ENCODE measurements at places on chromosomes 2 and 18.

- no peak for DNase-seq
Observed at GRCh38 chr2:65373365-65373918, 59.0 kb downstream of the SPRED2 start.

- no peak for DNase-seq
Observed at GRCh38 chr2:7403092-7403775, 486.0 kb downstream of the RNF144A start.

- no peak for DNase-seq
Observed at GRCh38 chr2:85772019-85772745, 18.4 kb downstream of the ATOH8 start.

DNA sequence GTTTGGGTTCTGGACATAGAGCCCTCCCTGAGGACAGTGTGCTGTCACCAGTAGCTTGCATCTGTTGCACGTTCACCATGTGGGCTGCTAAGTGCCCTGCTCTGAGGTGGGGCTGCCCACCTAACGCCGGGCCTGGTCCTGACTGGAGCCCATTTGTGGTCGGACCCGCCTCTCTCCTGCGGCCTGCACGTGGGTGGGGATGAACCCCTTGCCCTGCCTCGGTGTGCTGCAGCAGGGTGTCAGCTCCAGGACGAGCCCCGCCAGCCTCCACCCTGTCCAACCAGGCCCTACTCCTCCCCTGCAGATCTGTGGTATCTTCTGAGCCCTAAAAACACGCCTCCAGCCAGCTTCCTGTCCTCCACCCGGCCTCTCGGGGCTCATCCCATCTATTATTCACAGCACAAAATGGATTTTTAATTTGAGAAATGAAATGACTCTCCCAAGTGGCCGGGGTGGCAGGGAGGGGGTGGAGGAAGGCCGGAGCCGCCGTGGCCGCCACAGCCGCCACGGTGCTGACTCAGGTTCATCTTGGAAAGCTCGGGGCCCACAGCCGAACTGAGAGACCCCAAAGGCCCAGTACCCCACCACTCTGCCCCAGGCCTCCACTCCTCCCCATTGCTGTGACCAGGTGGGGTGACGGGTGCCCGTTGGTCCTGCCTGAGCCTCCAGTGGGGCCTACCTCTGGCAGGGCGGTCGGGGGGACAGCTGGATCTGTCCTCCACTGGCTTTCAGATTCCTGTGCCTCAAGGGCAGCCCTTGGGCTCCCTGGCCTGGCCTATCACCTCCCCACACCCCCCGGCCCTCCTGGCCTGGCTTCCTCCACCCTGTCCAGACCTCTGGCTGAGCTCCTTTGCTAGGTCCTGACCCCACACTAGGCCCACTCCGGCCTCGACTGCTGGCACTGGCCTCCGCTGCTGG, 2.8 kb upstream of the ECEL1 start:
- no peak for DNase-seq

GRCh38 chr2:29147963-29148362, 32.7 kb downstream of the CLIP4 start:
- no peak for DNase-seq

DNA sequence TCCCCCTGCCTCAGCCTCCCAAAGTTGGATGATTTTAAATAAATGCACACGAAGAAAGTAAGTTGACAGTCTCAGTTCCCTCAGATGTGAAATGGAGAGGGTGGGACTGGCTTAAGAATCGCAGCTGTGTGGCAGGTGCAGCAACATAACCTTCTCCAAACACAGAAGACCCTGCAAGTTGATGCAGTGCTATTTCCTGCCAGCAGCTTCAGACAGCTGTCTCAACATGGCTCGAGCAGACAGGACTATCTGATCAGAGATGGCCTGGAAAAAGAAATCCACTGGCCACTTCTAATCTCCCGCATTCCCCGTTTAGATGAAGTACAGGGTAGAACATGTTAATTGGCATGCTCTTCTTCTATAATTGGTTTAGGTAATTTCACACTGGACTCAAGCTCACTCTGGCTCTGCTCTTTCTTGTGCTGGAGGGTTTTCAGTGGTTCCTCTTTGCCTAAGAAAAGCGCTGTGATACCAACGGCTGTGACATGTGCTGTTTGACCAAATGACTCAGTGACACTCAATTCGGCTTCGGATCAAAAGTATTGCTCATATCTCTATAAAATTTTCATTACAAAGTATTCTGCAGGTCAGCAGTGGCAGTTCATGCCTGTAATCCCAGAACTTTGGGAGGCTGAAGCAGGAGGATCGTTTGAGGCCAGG, 40.2 kb downstream of the MYOM1 start:
- DNase-seq: peak; percentile 57

GRCh38 chr18:35691625-35692024, 110.1 kb downstream of the GALNT1 start:
- no peak for DNase-seq

GRCh38 chr2:163351143-163351542, 384.7 kb downstream of the FIGN start:
- DNase-seq: no peak

GRCh38 chr2:28427741-28428415, 35.2 kb downstream of the FOSL2 start:
- no peak for DNase-seq

DNA sequence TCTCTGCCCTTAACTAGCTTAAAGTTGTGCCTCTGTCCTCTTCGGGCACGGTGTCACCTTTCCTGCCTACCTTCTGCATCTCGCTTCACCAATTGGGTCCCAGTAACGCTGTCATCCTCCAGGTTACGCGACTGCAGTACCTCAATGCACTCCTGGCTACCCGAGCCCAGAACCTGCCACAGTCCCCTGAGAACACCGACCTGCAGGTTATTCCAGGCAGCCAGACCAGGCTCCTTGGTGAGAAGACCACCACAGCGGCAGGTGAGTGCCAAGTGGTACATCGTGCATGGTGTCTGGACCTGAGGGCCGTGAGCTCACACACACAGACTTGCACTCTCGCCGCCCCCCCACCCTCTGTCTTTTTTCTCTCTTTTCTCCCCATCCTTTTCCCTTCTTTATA, 12.8 kb downstream of the CNNM3 start:
- no peak for DNase-seq

- DNase-seq: no peak
Observed at GRCh38 chr18:22277758-22278157, 108.4 kb downstream of the GATA6 start.

GRCh38 chr2:206083602-206084438, 2.2 kb downstream of the INO80D start:
- DNase-seq: no peak

DNA sequence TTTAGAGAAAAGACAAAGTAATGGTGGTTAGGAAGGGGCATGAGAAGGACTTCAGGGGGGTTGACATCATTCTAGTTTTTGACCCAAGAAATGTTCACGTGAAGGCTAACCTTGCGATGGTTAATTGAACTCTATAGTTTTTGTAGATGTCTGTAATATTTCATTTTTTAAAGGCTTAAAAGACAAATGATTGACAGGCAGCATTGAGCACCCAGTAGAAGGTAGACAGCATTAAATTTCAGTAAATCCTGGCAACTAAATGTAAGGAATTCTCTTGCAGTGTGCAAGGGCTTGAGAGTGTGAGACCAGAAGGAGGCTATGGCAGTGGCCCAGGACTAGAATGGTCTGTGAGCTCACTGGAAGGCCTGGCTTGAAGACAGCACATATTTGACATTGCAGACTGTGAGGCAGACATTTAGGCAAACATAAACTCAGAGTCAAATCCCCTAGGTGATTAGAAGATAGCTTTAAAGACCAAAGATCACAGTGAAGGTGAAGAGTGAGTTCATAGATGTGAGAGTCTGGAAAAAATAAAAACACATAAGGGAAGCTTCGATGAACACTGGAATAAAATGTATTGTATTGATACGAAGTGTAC, 100.1 kb upstream of the MAP4K4 start:
- no peak for DNase-seq

GRCh38 chr2:32357318-32358110, 691 bp downstream of the BIRC6 start:
- DNase-seq: peak; percentile 74

GRCh38 chr2:228268301-228268700, 86.8 kb upstream of the SPHKAP start:
- no peak for DNase-seq

GRCh38 chr18:5237083-5237722, 40.1 kb upstream of the AKAIN1 start:
- DNase-seq: no peak

DNA sequence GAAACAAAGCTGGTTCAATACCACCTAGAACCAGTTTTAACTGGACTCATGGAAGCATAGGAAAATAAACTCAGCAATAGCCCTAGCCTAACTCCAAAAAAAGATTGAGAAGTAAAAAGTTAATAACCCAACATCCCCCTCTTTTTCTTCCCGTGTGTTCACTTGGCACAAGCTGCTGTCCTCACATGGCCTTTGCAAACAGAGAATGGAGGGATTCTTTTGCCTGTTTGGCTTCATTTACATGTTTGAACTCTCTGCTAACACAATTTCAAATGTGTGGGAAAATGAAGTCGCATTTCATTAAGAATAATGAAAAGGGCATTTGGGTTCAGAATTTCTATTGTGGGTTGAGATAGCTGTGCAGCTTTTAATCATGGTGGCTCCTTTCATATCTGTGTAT, 589.2 kb upstream of the LRRTM1 start:
- no peak for DNase-seq

DNA sequence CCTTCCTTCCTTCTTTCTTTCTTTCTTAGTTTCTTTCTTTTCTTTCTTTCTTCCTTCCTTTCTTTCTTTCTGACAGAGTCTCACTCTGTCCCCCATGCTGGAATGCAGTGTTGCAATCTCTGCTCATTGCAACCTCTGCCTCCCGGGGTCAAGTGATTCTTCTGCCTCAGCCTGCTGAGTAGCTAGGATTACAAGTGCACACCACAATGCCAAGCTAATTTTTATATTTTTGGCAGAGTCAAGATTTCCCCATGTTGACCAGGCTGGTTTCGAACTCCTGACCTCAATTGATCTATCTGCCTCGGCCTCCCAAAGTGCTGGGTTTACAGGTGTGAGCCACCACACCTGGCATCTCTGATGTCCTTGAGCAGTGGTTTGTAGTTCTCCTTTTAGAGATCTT, 48.5 kb downstream of the IL1R2 start:
- no peak for DNase-seq

DNA sequence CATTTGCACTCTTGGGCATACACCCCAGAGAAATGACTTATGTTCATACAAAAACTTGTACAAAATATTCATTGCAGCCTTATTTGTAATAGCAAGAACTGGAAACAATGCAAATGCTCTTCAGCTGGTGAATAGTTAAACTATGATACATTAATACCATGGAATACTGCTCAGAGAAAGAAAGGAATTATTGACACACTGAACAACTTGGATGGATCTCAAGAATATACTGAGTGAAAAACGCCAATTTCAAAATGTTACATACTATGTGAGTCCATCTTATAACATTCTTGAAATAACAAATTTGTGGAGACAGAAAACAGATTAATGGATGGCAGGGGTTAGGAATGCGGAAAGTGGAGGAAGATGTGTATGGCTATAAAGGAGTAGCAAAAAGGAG, 17.2 kb downstream of the LNPK start:
- DNase-seq: no peak

DNA sequence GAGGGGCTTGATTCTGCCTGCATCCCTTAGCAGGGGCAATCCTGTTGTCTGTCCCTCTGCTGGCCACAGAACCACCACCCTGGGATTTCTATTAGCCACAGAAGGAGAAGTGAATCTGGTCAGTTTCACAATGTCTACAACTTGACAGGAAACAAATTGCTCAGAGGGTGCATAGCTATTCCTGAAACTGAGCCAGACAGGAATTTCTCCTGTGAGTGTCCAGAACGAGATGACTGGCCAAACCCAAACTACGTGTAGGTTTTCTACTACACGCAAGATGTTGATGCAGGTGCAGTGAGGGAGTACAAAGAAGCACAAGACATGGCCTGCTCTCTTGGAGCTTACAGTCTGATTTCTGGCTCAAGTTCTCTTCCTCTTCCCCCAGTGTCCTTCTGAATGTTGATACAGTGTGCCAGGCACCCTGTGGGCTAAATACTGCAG, 201.9 kb downstream of the CLIP4 start:
- DNase-seq: peak; percentile 70

DNA sequence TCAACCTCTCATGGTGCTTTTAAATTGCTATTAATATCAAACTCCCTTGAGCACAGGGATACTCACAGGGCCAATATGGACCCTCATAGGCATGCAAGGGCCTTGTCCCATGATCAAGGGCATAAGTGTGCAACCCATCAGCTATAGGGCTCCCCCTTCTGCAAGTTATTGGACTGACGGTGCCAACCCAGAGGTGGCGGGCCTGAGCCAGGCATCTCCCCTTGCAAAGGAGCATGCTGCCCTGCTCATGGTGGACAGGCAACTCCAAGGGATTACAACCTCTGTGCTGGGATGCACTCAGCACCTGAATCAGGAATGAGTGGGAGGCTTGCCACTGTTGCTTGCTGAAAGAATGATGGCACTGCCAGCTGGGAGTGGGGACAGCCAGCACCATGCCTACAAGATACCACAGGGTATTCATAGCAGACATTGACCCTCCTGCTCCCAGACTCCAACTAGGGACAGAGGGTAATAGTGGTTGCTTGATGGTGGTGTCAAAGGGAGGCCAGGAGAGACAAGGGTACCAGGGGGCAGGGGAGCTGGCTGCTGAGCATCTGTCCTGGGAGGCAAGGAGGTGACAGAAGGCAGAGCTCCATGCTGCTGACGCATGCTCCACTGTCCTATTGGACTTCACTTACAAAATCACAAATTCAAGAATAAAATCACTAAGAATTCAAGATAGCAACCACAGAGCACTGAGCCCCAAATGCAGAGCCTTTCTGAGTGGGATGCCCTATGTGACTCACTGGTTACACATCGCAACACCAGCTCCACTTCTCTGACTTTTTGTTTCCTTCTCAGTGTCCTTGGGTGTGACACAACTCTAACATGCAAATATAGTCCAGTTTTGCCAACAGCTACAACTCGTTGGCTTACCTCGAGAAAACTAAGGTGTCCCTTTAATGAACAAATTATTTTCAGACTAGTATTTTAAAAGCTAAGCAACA, 157.1 kb upstream of the CCDC150 start:
- DNase-seq: no peak

GRCh38 chr2:13597176-13597575, 880.4 kb downstream of the TRIB2 start:
- DNase-seq: no peak

DNA sequence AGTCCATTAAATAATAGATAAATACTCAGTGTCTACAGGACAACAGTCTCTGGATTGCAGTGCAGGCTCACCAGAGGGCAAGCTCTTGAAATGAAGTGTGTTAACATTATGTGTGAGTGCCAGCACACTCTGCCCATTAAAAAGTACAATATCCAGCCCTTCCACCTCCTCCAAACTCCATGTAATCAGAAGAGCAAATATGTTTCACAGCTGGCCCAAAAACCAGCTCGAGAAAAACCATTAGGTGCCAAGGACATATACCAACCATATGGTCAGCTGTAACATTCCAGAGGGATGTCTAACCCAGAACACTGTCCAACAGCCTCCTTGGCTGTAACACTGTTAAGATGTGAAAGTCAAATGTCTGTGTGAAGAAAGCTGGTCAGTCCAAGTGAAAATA, 112.2 kb downstream of the ZNF385B start:
- no peak for DNase-seq

GRCh38 chr18:31420032-31420431, 27.5 kb upstream of the DSG3 start:
- no peak for DNase-seq

- DNase-seq: no peak
Observed at GRCh38 chr2:989781-990467, 39.3 kb downstream of the SNTG2 start.

GRCh38 chr2:43355399-43355798, 129.0 kb upstream of the ZFP36L2 start:
- DNase-seq: no peak
